Fibroblast of lung (primary cell): ENCODE measurements at places on chromosomes 3 and 15. TPM values are rescaled to one million over a fixed set of nuclear protein-coding genes. Genes with fewer than 3 reads are reported as not detected.
A peak's percentile ranks its signal among the peaks of the same experiment; 100 is the strongest.

NLGN1 gene
- total RNA-seq: 2.1 TPM in 2 replicates

GRCh38 chr3:195125646-195126045 lies 145.3 kb downstream of the XXYLT1 start:
- H3K27ac ChIP-seq: no peak overlapping the region
- H3K4me3 ChIP-seq: no peak overlapping the region
- DNase-seq: no peak
- H3K4me1 ChIP-seq: no peaks in the 10 kb centered on the region

GNAT1 gene
- not detected in 2 replicates for total RNA-seq

GRCh38 chr3:151130428-151130827 lies 45.0 kb downstream of the MED12L start:
- peaks cover 5% of the 10 kb centered on the region for H3K27me3 ChIP-seq
- no peaks in the 10 kb centered on the region for H3K4me1 ChIP-seq
- H3K36me3 ChIP-seq: no peaks in the 10 kb centered on the region
- no peak for DNase-seq
- no peak overlapping the region for H3K4me3 ChIP-seq
- no peak overlapping the region for H3K27ac ChIP-seq

DNA sequence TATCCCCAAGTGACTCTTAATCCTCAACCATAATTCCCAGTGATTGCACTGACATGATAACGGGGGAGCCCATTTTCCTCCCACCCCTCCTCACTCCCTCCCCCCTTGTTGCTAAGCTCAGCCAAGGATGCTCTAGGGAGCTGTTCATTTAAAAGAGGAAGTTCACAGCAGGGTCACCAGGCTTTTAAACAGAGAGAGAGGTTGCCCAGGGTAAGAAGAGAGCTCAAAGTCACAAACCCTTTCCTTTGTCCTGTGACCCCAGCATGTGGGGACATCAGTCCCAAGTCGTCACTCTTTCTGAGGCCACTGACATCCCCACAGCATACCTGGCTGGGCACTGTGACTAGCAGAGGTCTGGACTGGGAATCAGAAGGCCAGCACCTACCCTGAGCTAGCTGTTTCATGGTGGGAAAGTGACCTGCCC lies 144.1 kb downstream of the RORA start:
- no peak overlapping the region for H3K4me3 ChIP-seq
- H3K36me3 ChIP-seq: no peaks in the 10 kb centered on the region
- H3K27ac ChIP-seq: no peak overlapping the region
- H3K4me1 ChIP-seq: no peaks in the 10 kb centered on the region
- no peaks in the 10 kb centered on the region for H3K27me3 ChIP-seq

CNTN3 gene
- 3.9 and 8.3 TPM in 2 replicates for total RNA-seq

DNA sequence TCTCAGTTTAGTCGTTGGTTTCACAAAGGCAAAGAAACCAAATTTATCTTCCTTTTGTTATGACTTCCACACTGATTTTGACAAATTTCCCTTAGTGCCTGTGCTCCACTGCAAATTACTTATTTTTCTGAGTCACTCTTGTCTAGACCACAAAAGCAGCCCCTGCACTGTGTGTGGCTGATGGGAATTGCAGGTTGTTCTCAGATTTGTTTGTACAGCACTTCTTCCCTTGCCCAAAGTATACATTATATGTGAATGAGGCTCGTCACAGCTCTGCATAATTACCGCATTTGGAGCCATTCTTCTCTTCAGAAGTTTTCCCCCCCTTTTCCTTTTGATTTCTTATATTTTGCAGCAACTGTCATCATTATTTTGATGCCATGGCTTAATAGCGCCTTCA lies 354.2 kb upstream of the IL12A start:
- peak; percentile 94 for DNase-seq
- no peaks in the 10 kb centered on the region for H3K27me3 ChIP-seq
- no peaks in the 10 kb centered on the region for H3K36me3 ChIP-seq
- H3K4me3 ChIP-seq: no peak overlapping the region
- peaks cover 14% of the 10 kb centered on the region for H3K4me1 ChIP-seq

- no peak overlapping the region for H3K27ac ChIP-seq
- no peak overlapping the region for H3K4me3 ChIP-seq
- no peaks in the 10 kb centered on the region for H3K4me1 ChIP-seq
- no peaks in the 10 kb centered on the region for H3K27me3 ChIP-seq
Observed at GRCh38 chr15:28123408-28124023, 24.4 kb upstream of the OCA2 start.

DNA sequence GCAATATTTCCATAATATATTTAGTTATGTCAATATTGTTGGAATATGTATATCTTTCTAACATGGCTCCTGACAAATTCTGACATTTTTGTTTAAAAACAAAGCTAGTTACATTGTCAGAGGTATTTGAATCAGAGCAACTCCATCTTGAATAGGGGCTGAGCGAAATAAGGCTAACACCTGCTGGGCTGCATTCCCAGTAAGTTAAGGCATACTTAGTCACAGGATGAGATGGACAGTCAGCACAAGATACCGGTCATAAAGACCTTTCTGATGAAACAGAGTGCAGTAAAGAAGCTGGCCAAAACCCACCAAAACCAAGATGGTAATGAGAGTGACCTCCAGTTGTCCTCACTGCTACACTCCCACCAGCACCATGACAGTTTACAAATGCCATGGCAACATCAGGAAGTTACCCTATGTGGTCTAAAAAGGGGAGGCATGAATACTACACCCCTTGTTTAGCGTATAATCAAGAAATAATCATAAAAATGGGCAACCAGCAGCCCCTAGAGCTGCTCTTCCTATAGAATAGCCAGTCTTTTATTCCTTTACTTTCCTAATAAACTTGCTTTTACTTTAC lies 30.4 kb downstream of the RPL22L1 start:
- no peaks in the 10 kb centered on the region for H3K4me1 ChIP-seq
- H3K27me3 ChIP-seq: no peaks in the 10 kb centered on the region
- H3K27ac ChIP-seq: no peak overlapping the region
- no peak for DNase-seq
- no peak overlapping the region for H3K4me3 ChIP-seq

DNA sequence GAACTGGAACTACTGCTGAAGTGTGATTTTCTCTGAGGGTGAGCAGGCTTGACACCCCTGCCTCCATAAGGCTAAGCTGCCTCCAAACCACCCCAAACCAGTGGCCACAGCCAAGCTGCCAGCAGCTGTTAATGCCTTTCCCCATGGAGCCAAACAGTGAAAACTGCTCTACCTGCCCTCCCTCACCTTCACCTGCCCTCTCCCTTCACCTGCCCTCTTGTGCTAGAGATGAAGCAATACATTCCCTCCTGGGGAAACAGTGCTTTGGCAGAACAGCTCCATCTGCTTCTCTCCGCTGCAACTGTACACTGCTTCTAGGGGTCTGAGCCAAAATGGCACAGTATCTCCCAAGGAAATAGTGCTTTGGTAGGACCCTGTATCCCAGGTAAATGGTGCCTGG lies 374.1 kb downstream of the FHIT start:
- H3K36me3 ChIP-seq: no peaks in the 10 kb centered on the region
- H3K27me3 ChIP-seq: no peaks in the 10 kb centered on the region
- no peak overlapping the region for H3K4me3 ChIP-seq
- no peaks in the 10 kb centered on the region for H3K4me1 ChIP-seq
- DNase-seq: no peak

GRCh38 chr3:138105598-138105997 lies 9.8 kb downstream of the DZIP1L start:
- H3K4me1 ChIP-seq: no peaks in the 10 kb centered on the region
- no peak for DNase-seq
- peaks cover 9% of the 10 kb centered on the region for H3K36me3 ChIP-seq
- no peaks in the 10 kb centered on the region for H3K27me3 ChIP-seq
- no peak overlapping the region for H3K4me3 ChIP-seq

C3orf49 gene
- total RNA-seq: not detected in 2 replicates

DUOXA2 gene
- total RNA-seq: not detected in 2 replicates

DNA sequence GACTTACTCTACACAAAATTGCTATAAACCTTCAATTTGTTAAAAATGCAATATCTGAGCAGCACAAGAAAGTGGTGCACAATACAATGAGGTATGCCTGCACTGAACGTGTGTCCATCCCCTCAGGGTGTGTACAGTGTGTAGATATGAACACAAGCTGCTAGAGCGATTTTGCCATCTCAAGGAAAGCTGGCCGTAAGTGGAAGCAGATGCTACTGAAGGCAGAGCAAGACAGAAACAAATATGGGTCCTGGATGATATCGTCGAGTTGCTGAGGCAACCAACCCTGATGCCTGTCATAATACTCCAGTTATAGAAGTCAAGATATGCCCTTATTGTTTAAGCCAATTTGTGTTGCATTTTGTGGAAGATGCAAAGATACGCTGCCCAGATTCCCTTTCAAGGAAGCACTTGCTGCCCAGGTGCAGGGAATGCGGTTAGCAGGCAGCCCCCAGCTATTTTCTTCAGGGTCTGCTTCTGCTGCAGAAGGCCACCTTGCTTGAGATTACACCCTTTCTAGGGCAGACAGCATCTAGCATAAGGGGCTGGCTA lies 25.8 kb upstream of the EHHADH start:
- H3K4me1 ChIP-seq: peaks cover 2% of the 10 kb centered on the region
- no peak overlapping the region for H3K27ac ChIP-seq

GRCh38 chr15:64731805-64732151 lies 43.6 kb downstream of the RBPMS2 start:
- no peak for DNase-seq
- H3K4me3 ChIP-seq: no peak overlapping the region
- no peaks in the 10 kb centered on the region for H3K36me3 ChIP-seq

DNA sequence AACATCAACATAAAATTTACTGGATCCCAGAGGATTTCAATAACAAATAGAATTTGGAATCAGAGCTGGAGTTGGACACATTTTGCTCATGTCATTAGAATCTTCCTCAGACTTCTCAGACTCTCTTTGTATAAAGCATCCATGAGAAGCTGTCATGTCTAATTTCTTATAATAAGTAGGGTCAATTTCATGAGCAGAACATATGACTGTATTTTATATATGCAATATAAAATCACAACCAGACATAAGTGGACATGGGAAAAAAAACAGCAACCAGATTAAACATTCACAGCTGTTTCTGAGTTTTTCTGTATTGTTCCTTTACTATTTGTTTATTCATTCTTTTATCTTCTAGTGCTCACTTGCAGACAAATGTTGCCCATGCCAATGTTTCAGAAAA lies 325.5 kb downstream of the RBMS3 start:
- no peak overlapping the region for H3K4me3 ChIP-seq
- DNase-seq: no peak
- no peaks in the 10 kb centered on the region for H3K27me3 ChIP-seq
- no peaks in the 10 kb centered on the region for H3K36me3 ChIP-seq
- peak overlapping the region; percentile 32 for H3K27ac ChIP-seq
- H3K4me1 ChIP-seq: peaks cover 3% of the 10 kb centered on the region

RARRES1 gene
- 93.3 and 547 TPM in 2 replicates for total RNA-seq

WDR93 gene
- under 0.01 and 0.17 TPM in 2 replicates for total RNA-seq

DNA sequence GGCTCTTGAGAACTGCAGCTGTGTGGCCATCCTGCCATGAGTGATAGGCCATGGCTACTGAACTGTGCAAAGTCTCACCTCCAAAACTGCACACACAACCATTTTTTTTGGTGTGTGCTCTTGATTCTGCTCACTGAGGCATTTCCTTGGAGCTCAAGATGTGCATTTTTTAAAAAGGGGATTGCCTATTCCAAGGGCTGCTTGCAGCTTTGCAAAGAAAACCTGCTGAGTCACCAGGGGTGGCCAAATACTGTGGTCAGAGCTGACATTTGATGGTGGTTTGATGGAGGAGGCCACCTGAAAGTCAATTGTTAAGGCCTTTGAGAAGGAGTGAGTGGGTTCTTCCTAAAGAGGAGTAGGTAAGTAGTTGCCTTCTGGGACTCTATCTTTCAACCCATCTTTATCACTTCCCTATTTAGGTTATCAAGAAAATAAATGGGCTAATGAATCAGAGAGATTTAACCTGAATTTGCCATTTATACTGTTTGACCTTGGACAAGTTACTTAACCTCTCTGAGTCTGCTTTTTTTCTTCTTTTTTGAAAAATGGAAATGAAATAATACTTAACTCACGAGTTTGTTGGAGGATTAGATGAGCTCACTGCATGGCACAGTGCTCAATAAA lies 87.9 kb downstream of the CHST2 start:
- H3K4me3 ChIP-seq: no peak overlapping the region
- peak; percentile 91 for DNase-seq
- no peak overlapping the region for H3K27ac ChIP-seq
- H3K4me1 ChIP-seq: peaks cover 5% of the 10 kb centered on the region

DNA sequence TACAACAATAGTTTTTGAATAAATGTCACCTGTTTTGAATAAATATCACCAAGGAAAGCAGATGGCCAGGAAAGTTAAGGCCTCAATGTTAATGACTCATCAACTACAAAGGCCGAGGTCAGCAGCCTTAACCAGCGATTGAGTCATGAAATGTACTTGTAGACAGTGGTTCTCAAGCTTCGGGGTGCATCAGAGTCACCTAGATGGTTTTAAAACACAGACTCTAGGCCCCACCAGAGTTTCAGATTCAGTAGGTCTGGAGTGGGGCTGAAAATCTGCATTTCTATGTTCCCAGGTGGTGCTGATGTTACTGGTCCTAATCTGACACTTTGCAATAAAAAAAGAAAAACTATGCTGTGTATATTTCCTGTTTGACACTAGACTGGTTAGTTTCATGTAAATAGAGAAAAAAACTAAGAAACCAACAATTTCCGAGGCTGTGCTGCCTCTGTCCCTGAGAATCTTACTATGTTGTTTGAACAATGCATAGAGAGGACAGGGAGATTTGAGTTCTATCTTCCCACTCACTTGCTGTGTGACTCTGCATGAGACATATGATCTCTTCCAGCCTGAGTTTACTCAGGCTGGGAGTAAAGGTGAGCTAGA lies 9.8 kb downstream of the RAB27A start:
- peak; percentile 95 for DNase-seq
- no peaks in the 10 kb centered on the region for H3K36me3 ChIP-seq
- peak overlapping the region; percentile 45 for H3K27ac ChIP-seq
- no peak overlapping the region for H3K4me3 ChIP-seq
- H3K4me1 ChIP-seq: peaks cover 24% of the 10 kb centered on the region

DNA sequence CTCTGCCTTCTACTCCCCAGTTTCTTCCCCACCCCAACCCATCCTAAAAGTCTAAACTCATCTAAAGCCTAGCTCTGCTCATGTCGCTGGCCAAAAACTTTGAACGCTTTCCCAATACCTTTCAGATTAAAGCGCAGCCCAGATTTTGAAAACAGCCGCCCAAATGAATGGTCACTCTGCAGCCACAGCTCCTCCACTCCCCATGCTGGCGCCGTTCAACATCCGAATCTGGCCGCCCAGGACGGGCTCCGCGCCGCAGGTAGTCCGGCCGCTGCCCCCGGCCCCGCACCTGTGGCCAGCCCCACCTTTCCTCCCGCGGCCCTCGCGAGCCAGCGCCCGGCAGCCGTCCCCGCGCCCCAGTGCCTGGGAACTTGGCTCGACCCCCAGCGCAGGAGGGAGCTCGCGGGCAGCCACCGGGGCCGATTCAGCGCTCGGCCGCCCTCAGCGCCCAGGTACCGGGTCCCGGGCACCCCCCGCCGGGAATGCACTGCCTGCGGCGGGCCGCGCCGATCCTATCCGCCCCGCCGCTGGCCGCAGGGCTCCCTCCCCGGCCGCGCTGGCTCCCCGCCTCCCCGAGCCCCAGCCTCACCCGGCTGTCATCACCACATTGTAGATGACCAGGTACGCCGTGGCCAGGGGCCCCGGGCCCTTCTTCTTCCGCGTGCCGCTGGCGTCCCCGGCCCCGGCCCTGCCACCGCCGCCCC lies 417 bp downstream of the HACD2 start:
- H3K4me1 ChIP-seq: no peaks in the 10 kb centered on the region
- peak overlapping the region; percentile 85 for H3K4me3 ChIP-seq
- H3K36me3 ChIP-seq: no peaks in the 10 kb centered on the region
- no peaks in the 10 kb centered on the region for H3K27me3 ChIP-seq
